ENCODE measurements at places on chromosomes 13 and 19.
A peak's percentile ranks its signal among the peaks of the same experiment; 100 is the strongest.

DNA sequence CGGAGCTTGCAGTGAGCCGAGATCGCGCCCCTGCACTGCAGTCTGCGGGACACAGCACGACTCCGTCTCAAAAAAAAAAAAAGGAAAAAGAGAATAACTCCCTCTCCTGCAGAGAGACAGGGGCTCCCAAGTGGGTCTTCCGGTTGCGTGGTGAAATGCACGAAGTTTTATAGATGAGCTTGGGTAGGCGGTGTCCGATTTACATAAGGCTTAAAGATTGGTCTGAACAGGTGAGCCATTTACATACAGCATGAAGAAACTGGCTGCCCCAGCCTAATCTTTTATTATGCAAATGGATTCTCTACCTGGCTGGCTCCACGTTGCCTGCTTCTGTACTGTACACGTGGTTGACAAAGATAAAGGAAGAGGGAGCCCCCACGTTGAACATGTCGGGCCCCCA lies 19.5 kb downstream of the ADGRE2 start:
- no peak for DNase-seq

GRCh38 chr13:25981060-25981459 lies 70.8 kb downstream of the SHISA2 start:
- DNase-seq, result no peak

- no peak for DNase-seq
These were observed 5.9 kb downstream of the LSM14A start for GRCh38 chr19:34178274-34178610.

DNA sequence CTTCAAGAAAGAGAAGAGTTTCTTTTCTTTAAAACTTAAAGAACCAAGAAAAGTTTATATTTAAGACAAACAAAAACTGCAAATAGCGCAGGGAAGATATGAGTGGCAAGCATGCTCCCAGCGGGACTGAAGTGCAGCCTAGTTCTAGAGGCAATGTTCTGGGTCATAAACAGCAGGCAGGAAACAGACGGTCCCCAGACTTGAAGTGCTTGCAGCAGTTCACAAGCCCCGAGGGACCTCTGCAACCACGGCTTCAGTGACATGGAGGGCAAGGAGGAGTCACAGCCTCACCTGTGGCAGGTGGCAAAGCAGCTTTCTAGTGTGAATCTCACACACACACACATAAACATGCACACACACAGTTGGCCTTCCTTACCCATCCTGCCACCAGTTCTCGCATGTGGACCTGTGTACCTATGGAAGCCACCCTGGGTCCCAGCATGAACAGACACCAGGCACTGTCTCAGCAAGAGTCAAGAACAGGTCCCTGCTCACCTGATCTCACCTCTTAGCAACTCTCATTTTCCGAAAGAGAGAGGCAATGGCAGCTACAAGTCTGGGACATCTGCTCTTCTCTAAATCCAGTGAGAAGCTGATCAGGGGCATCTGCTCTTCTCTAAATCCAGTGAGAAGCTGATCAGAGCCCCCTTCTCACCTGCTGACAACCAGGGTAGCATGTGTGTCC lies 162.0 kb downstream of the EFNB2 start:
- DNase-seq, result peak; percentile 34

DNA sequence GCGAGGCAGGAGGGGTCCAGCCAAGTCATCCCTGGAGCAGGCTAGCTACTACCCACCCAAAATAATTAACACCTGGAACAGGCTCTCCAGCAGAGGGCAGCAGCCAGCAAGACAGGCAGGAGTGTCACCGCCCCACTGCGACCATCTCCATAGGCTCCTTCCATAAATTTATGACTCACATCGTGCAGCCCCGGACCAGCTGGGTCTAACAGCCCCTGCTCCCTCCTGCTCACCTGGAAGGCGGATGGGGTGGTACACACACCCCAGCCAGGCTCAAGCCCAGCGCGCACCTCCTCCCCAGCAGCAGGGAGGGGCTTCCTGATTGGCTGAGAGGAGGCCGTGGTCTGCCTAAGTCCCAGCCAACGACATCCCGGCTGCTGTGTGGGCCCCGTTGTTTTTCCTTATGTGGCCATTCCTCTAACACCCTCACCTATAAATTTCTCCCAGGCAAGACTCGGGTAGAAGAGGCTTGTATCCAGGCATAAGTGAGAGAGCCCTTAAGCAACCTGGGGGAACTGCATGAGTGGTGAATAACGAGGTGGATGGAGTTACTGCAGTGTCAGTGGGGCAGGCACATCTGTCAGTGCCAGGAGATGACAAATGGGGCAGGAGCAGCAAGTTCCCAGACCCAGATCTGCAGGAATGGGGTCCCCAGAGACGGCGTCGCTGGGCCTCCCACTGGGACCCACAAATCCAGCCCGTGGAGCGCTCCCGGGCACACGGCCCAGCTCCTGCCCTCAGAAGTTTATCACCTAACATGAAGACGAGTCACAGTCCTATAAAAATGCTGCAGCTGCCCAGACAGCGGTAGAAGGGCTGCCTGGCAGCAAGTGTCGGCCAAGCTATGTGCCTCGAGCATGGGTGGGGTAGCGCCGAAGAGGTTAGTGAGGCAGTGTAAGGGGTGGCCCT lies 43.1 kb downstream of the CEBPG start:
- peak; percentile 75 for DNase-seq

GRCh38 chr19:35042056-35042730 lies 672 bp downstream of the HPN start:
- DNase-seq, result no peak

DNA sequence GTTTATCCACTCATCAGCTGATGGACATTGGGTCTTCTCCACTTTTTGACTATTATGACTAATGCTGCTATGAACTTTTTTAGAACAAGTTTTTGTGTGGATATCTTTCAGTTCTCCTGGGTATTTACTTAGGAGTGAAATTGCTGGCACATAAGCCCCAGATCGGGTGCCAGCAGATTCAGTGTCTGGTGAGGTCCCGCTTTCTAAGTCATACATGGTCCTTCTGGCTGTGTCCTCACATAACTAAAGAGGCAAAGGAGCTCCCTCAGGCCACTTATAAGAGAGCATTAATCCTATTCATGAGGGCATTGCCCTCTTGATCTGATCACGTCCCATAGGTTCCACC lies 600 bp upstream of the ZNF226 start:
- no peak for DNase-seq
